ENCODE measurements at places on chromosomes 7 and 10.

GRCh38 chr7:103348452-103348851 is 1.0 kb downstream of the PSMC2 start:
- DNase-seq: no peak

GRCh38 chr10:37125191-37125732 is at the start of gene ANKRD30A:
Gene ANKRD30A, plus strand, starts transcription at chr10:37125598. Its CDS starts 190 bp downstream, at chr10:37125788.
- DNase-seq: no peak

DNA sequence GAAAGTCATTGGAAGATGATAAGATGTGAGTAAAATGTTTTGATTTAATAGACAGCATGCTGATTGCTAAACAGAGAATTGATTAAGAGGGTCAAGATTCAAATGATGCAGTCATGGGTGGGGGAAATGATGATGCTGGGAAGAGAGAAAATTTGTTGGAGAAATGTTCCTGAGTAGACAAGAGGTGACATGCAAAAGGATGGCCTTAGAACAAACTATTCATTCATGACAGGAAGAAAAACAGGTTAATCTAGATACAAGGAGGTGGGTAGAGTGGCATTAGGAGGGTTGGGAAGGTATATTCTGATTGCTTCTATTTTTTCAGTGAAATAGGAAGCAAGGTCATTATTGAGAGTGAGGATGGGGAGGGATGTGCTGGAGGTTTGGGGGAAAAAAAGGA is 146.7 kb downstream of the SEM1 start:
- no peak for DNase-seq

GRCh38 chr7:124276005-124276622 is 243.2 kb upstream of the TMEM229A start:
- DNase-seq: peak; percentile 26

DNA sequence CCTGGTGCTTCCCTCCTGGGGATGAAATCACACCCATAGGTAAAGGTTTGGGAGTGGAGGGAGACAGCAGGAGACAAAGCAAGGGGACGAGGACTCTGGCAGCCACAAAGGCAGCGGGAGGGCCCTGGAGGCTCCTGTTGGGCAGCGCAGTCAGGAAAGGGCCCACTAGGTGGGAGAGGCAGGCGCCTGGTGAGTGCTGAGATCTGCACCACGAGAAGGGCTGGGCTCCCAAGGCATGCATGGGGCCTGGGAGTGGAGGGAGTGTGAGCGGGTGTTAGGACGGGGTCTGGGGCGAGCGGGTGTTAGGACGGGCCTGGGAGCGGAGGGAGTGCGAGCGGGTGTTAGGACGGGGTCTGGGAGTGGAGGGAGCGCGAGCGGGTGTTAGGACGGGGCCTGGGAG is 13.0 kb downstream of the GET4 start:
- no peak for DNase-seq
